ENCODE measurements at places on chromosomes 3 and 15.
A peak's percentile ranks its signal among the peaks of the same experiment; 100 is the strongest.

- DNase-seq, result no peak
Observed at GRCh38 chr3:138653567-138653966, 45.0 kb downstream of the FAIM start.

DNA sequence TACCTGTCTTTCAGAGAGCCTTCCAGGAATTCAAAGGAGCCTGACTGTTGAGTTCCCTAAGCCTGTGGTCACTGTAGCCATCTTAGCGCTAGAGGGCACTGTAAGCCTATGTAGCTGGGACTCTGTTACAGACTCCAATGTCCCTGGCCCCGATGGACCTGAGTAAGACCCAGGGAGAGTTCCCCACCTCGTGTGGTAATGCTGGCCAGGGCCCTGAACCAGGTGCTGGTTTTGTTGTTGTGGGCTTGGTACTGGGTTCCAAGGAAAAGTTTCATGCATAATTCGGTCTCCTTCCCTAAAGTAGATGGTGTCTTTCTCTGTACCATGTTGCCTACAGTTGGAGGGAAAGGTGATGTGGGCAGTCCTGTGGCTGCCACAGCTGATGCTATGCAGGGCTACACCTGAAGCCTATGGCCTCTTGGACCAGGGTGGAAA, 32.4 kb downstream of the CDAN1 start:
- no peak for DNase-seq

- DNase-seq, result no peak
Observed at GRCh38 chr3:63745757-63746156, 73.3 kb upstream of the C3orf49 start.

- no peak for DNase-seq
Observed at GRCh38 chr15:39161096-39161495, 419.8 kb upstream of the THBS1 start.

DNA sequence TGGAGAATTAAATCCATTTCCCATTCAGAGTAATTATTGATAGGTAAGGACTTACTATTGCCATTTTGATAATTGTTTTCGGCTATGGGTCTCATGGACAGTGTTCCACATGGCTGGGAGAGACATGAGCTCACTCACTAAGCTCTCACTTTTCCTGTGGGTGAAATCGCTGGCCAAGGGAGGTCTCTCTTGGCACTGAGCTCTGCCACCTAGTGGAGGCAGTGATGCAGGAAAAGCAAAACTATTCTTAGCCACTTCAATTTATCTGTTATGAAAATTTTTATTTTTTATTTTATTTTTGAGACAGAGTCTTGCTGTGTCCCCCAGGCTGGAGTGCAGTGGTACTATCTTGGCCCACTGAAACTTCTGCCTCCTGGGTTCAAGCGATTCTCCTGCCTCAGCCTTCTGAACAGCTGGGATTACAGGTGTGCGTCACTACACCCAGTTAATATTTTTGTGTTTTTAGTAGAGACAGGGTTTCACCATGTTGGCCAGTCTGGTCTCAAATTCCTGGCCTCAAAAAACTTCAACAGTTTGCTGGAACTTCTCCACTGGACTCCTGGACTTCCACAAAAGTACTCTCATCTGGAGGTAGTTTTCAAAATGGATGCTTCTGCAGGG, 4.7 kb upstream of the RNF13 start:
- peak; percentile 66 for DNase-seq

- DNase-seq, result peak; percentile 41
Observed at GRCh38 chr3:83034806-83035703, 1273.6 kb upstream of the GBE1 start.

DNA sequence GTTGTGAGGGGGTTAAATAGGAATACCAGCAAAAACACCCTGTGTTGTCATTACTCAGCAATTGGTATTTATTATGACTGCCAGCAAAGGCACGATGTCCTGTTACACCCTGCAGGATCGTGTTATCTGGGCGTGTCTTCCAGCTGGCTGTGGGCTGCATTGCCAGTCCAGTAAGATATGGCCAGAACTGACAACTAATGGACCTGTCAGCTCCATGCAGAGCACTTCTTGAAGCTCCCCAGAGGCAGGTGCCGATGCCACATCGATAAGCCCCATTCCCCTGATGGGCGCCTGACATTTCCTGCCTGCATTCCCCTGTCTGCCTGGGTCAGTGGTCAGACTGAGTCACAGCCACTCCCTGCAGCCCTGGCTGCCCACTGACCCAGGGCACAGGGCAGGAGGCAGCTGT, 79.7 kb upstream of the RASGRF1 start:
- DNase-seq, result no peak

All from lower lobe of right lung (tissue), 2 donors.